Ureter (tissue), 1 donor: ENCODE measurements at places on chromosomes 1 and 21. TPM values are rescaled to one million over a fixed set of nuclear protein-coding genes. Genes with fewer than 3 reads are reported as not detected.

The TMPRSS15 gene
- not detected for total RNA-seq

The ZBTB48 gene
- 50.4 TPM for total RNA-seq

The SPRR1B gene
- 0.91 TPM for total RNA-seq

The KCNJ15 gene
- total RNA-seq: 58.5 TPM

The TRIM67 gene
- total RNA-seq: not detected

The OR2T29 gene
- not detected for total RNA-seq

The FAM163A gene
- 0.16 TPM for total RNA-seq

The FCMR gene
- 17.1 TPM for total RNA-seq

The ADGRL4 gene
- total RNA-seq: 31.7 TPM

The HMCN1 gene
- 4.7 TPM for total RNA-seq

The FCRL1 gene
- total RNA-seq: 0.21 TPM

The TTLL7 gene
- total RNA-seq: 29.2 TPM

The SMIM11 gene
- total RNA-seq: 21.3 TPM

The DBT gene
- 24.3 TPM for total RNA-seq

The FALEC gene
- not detected for total RNA-seq

The LENEP gene
- total RNA-seq: 0.94 TPM

The SPRR5 gene
- total RNA-seq: not detected

The IL12RB2 gene
- 0.60 TPM for total RNA-seq

The USH2A gene
- total RNA-seq: 0.23 TPM

The ZNF695 gene
- total RNA-seq: not detected

The RCSD1 gene
- 8.7 TPM for total RNA-seq
